ENCODE measurements at places on chromosomes 3 and 15. TPM values are rescaled to one million over a fixed set of nuclear protein-coding genes. Genes with fewer than 3 reads are reported as not detected.
A peak's percentile ranks its signal among the peaks of the same experiment; 100 is the strongest.

DNA sequence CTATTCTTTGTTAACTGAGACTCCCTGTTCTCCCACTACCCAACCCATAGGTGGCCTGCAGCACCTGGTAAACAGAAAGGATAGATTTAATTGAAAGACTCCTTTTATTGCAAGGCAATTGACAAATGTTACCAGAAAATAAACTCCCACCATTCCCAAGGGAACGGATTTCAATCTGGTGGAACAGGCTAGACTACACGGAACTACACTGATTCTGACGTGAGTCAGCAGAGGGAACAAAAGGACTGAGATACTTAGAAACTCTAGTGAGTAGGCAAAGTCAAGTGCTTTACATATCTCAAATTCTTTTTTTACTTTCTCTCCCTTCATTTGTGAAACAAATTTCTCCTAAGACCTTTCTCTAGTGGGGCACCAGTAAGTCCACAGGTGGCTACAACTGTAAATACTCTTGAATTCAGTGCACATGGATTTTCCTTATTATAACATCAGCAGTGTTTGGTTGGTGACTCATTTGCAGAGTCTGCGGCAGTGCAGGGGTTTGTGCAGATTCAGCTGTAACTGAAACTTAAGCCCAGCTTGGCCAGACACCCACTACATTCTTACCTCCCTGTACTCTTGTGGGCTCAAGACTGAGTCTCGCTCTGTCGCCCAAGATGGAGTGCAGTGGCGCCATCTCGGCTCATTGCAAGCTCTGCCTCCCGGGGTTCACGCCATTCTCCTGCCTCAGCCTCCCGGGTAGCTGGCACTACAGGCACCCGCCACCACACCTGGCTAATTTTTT lies 34.3 kb upstream of the PLSCR2 start:
- no peak overlapping the region for H3K27ac ChIP-seq
- H3K27me3 ChIP-seq: no peaks in the 10 kb centered on the region
- no peak for DNase-seq
- H3K4me1 ChIP-seq: no peaks in the 10 kb centered on the region
- H3K36me3 ChIP-seq: no peaks in the 10 kb centered on the region

GRCh38 chr3:171838218-171838720 lies 4.9 kb upstream of the TMEM212 start:
- H3K4me3 ChIP-seq: no peak overlapping the region
- DNase-seq: peak; percentile 13
- H3K36me3 ChIP-seq: no peaks in the 10 kb centered on the region
- peak overlapping the region; percentile 27 for H3K27ac ChIP-seq

ENTPD3 gene
- total RNA-seq: 5.6 TPM

SYNM gene
- 24.8 TPM for total RNA-seq

FBXL2 gene
- 51.2 TPM for total RNA-seq

AEN gene
- 32.8 TPM for total RNA-seq

- no peaks in the 10 kb centered on the region for H3K4me1 ChIP-seq
- H3K4me3 ChIP-seq: no peak overlapping the region
- no peaks in the 10 kb centered on the region for H3K27me3 ChIP-seq
- no peak overlapping the region for H3K27ac ChIP-seq
- no peak for DNase-seq
These were observed 18.3 kb downstream of the CLSTN2 start for GRCh38 chr3:139953131-139953910.

- H3K36me3 ChIP-seq: no peaks in the 10 kb centered on the region
- no peak overlapping the region for H3K4me3 ChIP-seq
- no peak for DNase-seq
These were observed 23.9 kb upstream of the CEP152 start for GRCh38 chr15:48834756-48835155.

GOLGA8J gene
- not detected for total RNA-seq

- H3K4me3 ChIP-seq: no peak overlapping the region
- H3K36me3 ChIP-seq: no peaks in the 10 kb centered on the region
- no peak overlapping the region for H3K27ac ChIP-seq
- DNase-seq: no peak
- H3K4me1 ChIP-seq: no peaks in the 10 kb centered on the region
- no peaks in the 10 kb centered on the region for H3K27me3 ChIP-seq
These were observed 167.4 kb downstream of the GAP43 start for GRCh38 chr3:115790759-115791158.

- H3K4me1 ChIP-seq: no peaks in the 10 kb centered on the region
- H3K27me3 ChIP-seq: no peaks in the 10 kb centered on the region
- H3K27ac ChIP-seq: no peak overlapping the region
- H3K36me3 ChIP-seq: no peaks in the 10 kb centered on the region
- no peak for DNase-seq
- H3K4me3 ChIP-seq: no peak overlapping the region
These were observed 245.3 kb downstream of the BBX start for GRCh38 chr3:107767897-107768605.

DNA sequence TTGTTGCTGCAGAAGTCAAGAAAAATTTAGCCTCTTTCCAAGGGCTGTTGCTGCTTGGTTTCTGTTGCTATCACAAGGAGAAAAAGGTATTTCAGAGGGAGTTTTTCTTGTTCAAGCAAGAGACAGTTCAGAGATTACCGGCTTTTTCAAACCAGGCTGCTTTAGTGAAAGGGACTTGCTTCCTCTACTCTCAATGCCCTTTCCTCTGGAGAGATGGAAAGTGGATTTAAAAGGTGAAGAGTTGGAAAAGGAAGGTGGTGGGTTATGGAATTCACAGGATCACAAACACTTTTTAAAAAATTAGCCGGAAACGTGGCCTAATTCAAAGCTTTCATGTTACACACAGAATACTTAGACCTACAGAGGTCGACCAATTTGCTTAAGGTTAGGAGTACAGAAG lies 1.1 kb downstream of the PARP6 start:
- no peaks in the 10 kb centered on the region for H3K27me3 ChIP-seq
- H3K4me3 ChIP-seq: peak overlapping the region; percentile 80
- H3K4me1 ChIP-seq: peaks cover 9% of the 10 kb centered on the region
- H3K27ac ChIP-seq: no peak overlapping the region

- no peaks in the 10 kb centered on the region for H3K36me3 ChIP-seq
- peaks cover 13% of the 10 kb centered on the region for H3K4me1 ChIP-seq
- peak; percentile 81 for DNase-seq
- H3K27me3 ChIP-seq: no peaks in the 10 kb centered on the region
- peak overlapping the region; percentile 98 for H3K27ac ChIP-seq
These were observed 626 bp upstream of the PTPRG start for GRCh38 chr3:61560517-61561373.

GRCh38 chr3:115401298-115401697 lies 222.0 kb upstream of the GAP43 start:
- no peaks in the 10 kb centered on the region for H3K27me3 ChIP-seq
- no peak overlapping the region for H3K4me3 ChIP-seq
- H3K4me1 ChIP-seq: no peaks in the 10 kb centered on the region

MNS1 gene
- 1.3 TPM for total RNA-seq

CHRM5 gene
- not detected for total RNA-seq

GRCh38 chr3:65484964-65485363 lies 553.8 kb downstream of the MAGI1 start:
- no peak overlapping the region for H3K4me3 ChIP-seq
- H3K36me3 ChIP-seq: no peaks in the 10 kb centered on the region
- peaks cover 43% of the 10 kb centered on the region for H3K4me1 ChIP-seq
- DNase-seq: no peak

GRCh38 chr3:149512073-149512782 lies 37.7 kb downstream of the TM4SF4 start:
- H3K36me3 ChIP-seq: no peaks in the 10 kb centered on the region
- DNase-seq: peak; percentile 73
- H3K4me1 ChIP-seq: peaks cover 23% of the 10 kb centered on the region
- H3K4me3 ChIP-seq: no peak overlapping the region
- H3K27ac ChIP-seq: no peak overlapping the region
- H3K27me3 ChIP-seq: no peaks in the 10 kb centered on the region

Measured in thyroid gland (tissue), 4 donors.